Fibroblast of skin of back (primary cell): ENCODE measurements at places on chromosomes 1 and 21.
A peak's percentile ranks its signal among the peaks of the same experiment; 100 is the strongest.

DNA sequence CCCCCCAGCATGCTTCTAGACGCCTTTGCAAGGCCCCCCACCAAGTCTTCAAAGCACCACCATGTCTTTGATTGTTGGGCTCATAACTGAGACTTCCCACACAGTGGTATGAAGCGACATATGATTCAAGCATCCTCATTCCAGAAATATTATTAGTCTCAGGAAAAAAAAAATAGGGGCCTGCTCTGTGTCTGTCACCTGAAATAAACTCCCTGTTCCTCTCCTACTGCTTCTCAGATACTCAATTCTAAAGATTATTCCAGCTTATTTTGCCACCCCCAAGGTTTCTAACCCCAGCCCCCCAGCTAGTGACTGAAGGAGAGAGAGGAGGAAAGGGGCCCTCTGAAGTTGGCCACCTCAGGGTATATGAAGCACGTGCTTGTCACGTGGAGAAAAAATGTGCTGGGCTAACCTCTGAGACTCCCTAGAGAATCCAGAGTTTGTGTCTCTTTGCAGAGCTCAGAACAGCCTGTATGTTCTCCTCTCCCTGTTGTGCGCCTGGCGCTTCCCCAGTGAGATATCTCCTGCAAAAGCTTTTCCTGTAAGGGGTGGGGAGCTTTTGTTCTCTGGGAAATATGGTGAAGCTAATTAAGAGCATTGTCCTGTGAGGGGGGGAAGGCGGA is 35.9 kb upstream of the RASAL2 start:
- DNase-seq = peak; percentile 95

DNA sequence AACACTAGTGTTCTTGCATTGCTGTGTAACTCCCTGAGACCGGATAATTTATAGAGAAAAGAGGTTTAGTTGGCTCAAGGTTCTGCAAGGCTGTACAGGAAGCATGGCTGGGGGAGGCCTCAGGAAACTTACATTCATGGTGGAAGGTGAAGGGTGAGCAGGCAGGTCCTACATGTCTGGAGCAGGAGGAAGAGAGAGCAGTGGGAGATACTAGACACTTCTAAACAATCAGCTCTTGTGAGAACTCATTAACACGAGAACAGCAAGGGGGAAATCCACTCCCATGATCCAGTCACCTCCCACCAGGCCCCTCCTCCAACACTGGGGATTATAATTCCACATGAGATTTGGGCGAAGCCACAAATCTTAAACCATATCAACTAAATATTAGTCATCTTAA is 30.1 kb downstream of the RNF2 start:
- no peak for DNase-seq

DNA sequence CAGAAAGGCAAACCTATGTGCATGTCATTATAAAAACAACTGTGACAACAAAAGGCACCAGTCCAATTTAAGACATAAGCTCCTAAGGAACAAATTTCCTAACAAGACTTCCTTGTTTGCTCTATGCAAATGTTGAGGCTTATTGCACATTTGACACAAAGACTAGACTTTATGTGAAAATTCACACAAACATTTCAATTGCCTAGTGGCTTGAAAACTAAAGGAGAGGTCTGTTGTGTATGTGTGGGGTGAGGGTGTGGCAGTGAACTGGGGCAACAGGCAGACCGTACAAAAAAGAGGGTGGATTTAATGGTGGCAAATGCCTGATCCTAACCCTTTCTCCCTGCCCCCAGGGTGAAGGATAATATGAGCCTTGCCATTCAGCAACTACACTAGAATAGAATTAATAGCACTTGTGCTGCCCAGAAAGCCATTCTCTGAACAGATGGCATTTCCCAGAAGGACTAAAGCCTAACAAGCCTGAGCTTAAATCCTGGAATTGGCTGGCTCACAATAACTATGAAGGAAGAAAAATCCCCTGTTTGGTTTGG is 73.9 kb downstream of the GLUL start:
- no peak for DNase-seq

DNA sequence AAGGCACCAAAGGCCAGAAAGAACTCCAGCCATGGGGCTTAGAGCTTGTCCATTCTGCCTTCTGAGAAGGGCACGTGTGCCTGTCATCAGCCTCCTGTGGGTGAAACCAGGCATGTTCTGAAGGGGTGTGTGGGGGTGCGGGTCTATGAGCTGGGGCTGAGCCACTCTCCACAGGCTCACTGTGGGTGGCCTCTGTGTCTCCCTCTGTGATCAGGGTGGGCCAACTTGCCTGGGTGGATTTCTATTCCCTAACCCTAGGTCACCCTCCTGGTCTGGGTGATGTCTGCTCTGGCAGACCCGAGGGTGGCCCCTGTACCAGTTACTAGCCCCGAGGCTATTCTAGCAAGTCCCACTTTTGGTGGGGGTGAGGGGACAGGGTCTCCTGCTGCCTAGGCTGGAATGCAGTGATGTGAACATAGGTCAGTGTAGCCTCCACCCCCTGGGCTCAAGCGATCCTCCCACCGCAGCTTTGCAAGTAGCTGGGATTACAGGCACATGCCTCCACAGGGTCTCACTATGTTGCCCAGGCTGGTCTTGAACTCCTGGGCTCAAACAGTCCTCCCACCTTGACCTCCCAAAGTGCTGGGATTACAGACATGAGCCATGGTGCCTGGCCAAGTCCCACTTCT is 94.4 kb downstream of the TRIM11 start:
- no peak for DNase-seq

GRCh38 chr21:44331650-44332307 is 7.4 kb downstream of the CFAP410 start:
- peak; percentile 27 for DNase-seq

- no peak for DNase-seq
Measured at GRCh38 chr1:173038875-173039554, 11.7 kb downstream of the TNFSF18 start.

DNA sequence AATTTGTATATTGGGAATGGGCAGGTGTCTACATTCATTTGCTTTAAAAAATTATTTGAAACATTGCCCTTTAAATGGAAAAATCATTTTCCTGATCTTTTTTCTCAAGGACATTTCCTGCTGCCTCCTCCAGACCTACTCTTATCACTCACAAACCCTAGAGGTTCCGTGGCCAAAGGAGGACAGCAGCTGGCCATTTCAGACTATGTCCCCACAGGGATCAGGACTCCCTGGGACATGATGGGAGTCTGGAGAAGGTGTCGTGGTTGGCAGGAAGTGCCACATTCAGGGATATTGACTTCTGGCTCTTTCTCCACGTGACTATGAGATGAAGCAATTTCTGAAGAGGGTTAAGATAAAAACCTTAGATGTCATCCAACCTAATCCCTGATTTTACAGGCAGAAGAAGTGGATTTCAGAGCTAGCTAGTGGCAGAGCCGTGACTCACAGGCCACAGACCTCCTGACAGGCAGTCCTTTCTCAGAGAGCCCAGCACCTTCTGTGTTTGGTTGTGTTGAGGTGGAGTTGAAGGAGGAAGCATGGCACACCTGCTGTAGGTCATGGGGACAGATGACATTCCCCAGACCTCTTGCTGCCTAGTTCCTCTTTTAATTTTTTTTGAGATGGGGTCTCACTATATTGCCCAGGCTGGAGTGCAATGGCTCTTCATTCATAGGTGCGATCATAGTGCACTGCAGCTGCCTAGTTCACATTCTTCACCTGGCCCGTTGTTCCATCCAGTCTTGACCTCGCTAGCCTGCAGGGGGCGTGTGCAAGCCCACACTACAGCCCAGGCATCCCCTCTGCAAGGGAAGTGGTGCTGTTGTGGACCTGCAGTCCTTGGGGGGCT is 25.5 kb upstream of the IL10 start:
- DNase-seq = no peak

DNA sequence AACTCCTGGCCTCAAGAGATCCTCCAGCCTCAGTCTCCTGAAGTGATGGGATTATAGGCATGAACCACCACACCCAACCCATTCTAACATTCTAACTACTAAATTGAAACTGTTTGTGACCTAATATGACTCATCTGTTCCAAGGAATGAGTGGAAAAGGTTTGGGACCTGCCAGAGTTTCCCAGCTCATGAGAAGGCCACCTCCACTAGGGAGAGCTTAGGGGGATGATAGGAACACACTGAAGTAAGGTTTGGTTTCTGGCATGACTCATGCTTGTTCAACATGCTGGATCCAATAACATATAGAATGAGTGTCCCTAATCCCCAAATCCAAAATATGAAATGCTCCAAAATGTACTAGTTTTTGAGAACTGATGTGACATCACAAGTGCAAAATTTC is 18.9 kb upstream of the SCAF4 start:
- DNase-seq = peak; percentile 50

DNA sequence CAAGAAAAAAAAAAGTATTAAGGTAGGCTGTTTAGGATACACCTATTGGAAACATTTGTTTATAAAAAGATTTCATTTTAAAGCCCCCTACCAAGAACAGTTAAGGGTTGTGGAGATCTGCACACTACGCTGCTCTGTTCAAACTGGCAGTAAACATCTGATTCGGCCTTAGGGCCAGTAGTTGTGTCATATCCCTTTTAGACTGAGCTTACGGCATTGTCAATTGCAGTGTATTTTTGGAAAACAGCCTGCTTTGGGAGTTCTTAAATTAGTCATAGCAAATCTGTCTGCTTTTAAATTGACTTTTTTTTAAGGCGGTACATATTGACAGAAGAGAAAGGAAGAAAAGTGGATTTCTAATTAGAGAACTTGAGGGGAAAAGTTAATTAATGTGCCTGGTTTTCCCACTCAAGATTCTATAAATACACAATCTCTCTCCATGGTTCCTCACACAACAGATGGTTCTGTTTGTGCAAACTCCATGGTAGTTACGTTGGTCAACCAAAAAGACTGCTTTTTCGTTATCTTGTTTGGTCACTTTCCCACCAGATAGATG is 1.7 kb upstream of the ELK4 start:
- peak; percentile 19 for DNase-seq

DNA sequence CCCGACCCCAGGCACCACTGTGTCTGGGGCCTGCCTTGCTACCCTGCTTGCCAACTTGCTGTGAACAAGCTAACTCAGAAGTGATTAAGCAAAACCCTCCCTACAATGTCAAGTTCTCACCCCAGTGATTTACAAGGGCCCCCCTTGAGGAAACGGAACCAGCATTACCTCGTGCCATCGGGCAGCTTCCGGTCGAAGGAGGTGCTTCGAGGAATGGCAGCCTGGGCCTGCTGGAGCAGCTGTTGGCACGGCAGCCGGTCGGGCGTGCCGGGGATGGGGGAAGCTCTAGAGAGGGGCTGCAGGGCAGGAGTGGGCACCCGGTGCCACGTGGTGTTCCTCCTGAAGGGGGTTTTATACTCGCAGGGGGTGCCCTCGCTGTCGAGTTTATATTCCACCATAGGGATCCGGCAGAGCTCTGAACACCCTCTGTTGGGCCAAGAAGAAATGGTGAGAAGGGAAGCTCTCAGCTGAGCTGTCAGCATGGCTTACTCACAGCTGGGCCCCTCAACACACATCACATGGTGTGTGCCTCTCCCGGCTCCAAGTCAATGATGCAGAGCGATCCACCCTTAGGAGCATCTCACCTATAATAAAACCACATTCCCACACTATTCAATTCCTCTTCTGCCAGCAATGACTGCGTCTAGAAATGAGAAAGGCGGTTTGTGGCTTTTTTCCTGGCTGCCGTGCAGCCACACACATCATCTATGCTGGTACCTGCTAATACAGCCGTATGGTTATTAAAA is 184.4 kb downstream of the SIPA1L2 start:
- no peak for DNase-seq

DNA sequence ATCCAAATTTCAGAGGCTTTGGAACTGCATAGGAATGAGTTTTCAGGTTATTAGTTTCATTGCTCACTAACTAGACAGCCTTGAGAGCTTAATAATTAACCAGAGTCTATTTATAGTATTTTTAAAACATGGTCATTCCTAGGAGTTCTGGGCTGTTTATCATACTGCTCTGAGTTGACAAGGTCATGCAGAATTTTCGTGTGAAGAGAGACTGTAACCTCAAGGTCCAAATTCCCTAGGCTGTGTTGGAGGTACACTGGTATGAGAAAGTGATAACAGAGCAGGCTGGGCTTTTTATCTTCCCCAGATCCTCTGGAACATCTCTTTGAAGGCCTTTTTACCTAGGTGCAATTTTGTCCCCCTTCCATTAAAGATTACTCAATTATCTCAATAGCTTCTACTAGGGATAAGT is 736.3 kb downstream of the LTN1 start:
- peak; percentile 54 for DNase-seq

- no peak for DNase-seq
Measured at GRCh38 chr1:52738893-52739292, 12.6 kb downstream of the ZYG11B start.

DNA sequence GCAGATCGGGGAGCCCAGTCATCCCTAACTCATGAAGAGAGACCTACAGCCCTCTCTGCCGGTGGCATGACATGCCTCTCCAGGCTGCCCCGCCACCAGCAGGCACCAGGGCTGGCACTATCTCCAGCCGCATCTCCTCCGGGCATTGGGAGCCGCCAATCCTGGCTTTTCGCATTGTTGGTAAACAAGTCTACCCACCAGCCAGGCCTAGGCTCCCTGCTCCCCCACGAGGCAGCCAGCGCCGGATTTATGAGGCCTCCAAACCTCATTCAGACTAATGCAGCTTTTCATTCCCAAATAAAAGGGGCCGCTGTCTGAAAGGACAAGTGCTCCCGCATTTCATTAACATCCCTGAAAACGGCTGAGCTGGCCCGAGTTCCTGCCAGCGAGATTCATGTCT is 3.4 kb upstream of the GRIK3 start:
- DNase-seq = no peak
